ENCODE measurements at places on chromosomes 5 and 9.

GRCh38 chr9:129840034-129840433, 4.8 kb downstream of the USP20 start:
- DNase-seq, result no peak

DNA sequence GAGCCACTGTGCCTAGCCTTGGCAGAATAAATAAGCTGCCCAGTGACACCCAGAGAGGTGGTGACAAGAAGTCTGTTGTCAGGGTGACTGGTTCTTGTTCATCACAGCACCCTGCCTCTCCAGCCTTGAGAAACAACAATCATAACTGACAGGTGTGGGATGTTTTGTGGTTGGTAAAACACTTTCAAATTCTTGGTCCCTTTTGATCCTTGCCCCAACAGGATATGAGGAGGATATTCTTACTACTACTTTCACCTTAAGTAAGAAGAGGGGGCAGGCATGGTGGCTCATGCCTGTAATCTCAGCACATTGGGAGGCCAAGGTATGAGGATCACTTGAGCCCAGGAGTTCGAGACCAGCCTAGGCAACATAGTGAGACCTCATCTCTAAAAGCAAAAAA, 14.2 kb upstream of the FRRS1L start:
- no peak for DNase-seq

DNA sequence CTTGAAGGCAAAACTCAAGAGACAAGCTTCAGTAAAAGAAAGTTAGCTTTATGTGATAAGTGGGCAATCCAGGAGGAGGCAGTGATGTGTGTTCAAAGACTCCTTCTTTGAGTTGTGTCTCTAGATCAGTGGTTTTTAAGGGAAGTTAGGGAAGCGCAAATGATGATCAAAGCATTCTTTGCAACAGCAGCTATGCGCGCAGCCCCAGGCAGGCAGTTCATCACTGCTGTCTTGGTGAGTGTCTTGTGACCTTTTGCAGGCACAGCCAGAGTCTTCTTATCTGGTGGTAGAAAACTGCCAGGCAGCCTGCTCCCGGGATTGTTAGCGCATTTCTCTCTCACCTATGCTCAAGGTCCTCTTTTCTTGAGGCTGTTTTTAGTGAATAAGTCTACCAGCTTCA, 40.3 kb upstream of the CLK4 start:
- no peak for DNase-seq

- DNase-seq, result no peak
Observed at GRCh38 chr5:3891113-3891512, 295.5 kb downstream of the IRX1 start.

DNA sequence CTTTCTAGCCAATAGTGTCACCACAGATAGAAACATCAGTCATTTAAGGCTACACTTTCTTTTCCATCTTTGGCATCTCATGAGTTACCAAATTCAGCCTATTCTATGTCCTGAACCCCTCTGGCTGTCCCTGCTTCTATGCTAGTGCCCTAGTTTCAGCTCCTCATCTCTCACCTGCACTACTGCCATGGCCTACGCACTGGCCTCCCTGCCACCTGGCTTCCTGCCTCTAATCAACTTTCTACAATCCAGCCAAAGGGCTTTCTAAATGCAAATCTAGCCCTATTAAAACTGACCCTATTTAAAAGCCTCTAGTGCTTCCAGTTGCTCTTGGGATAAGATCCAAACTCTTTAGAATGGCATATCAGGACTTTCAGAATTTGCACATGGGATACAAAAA, 482.9 kb downstream of the TMEM38B start:
- DNase-seq, result no peak

DNA sequence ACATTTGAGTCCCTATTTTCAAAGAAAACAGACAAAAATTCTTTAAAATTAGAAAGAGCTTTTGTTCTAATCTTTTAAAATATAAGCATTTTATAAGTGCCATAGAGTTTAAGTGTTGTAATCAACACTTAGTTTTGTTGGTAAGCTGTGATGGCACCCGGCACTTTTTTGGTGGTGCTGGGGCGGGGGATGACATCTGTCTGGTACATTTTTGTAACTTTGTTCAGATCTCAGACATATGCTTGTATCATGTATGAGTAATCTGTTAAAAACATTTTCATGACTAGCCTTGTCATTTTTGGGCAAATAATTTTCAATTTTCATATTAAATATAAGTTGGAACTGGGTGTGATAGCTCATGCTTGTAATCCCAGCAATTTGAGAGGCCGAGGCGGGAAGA, 51.7 kb downstream of the UBAP1 start:
- DNase-seq, result no peak

GRCh38 chr9:110058304-110058953, 149.5 kb downstream of the C9orf152 start:
- DNase-seq, result no peak

DNA sequence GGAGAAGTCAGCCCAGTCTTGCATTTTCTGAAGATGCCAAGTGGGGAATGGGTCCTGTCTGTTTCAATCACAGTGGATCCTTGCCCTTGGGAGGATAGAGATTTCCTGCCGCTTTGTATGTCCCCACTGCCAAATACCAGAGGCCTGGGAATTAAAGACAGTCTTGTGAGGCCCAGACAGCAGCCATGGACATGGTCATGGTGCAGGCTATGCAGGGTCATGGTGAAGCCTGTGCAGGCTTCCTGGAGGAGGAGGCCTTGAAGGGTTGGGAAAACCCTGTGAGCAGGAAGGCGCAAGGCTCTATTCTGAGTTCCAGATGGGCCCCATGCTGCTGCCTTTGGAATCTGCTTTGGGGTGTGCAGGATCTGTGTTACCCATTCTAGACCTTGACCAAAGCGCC, 57.3 kb upstream of the PITX1 start:
- DNase-seq, result no peak

DNA sequence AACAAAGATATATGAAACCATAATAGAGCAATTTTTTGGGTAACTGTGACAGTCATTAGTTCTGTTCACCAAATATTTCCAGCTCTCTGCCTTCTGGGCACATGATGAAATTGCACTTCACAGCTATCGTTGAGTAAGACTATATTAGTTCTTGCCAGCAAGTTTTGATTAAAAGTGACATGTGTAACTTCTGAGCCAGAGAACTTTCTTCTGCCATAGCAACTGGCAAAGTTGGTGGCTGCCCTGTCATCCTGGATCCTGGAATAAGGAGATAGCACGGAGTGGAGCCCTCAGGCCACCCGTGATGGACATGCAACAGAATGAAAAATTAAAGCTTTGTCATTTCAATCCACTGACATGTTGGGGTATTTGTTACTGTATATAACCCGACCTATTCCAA, 194.4 kb upstream of the VCAN start:
- DNase-seq, result no peak

GRCh38 chr9:61667559-61668121, 477.8 kb downstream of the SPATA31A7 start:
- no peak for DNase-seq

DNA sequence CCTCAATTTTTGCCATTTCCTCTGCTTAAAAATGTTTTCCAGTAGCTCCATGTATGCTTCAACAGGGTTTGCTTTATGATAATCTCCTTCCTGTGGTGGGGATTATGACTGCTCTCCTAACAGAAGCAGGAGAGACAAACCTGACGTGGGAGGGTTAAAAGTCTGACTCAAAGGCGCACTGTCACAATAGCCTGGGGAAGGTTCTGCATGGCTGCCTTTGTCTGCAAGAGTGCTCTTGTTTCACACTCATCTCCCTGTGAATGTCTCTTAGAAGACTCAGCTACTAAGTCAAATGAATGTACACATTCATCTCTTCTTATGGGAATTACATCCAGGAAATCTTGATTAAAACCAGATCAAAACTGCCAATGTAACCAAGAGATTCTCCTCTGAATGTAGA, 90.9 kb upstream of the MTAP start:
- DNase-seq, result no peak

- DNase-seq, result no peak
Observed at GRCh38 chr9:100427366-100428263, 672 bp downstream of the MSANTD3 start.

- no peak for DNase-seq
Observed at GRCh38 chr5:143222287-143223231, 180.9 kb downstream of the NR3C1 start.

- no peak for DNase-seq
Observed at GRCh38 chr9:28234894-28235277, 661.6 kb upstream of the C9orf72 start.

DNA sequence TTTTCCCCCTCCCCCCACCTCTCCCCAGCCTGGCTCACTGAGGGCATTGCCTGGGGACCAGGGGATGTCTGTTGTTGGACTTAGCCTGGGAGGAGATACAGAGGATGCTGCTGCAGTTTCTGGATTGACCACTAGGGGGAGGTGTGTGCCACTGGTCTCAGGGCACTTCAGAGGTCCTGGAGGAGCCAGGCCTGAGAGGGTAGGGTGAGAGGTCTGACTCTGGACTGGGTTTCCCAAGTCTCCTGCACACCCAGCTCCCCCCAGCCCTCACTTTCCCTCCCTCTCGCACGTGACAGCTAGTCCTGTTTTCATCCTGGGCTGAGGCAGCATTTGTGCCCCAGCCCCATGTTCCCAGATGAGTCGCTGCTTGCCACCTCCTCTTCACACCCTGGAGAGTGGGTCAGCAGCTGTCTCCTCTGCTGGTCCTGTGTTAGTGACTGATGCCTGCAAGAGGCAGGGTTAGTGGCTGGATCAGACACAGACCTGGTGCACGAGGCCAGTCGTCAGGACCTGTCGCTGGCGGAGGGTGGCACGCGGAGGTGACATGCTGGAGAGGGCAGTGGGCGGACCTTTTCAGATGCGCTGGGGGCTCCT, 4.4 kb downstream of the IL3 start:
- DNase-seq, result peak; percentile 81

- no peak for DNase-seq
Observed at GRCh38 chr5:36657563-36657995, 51.2 kb downstream of the SLC1A3 start.

GRCh38 chr5:61277190-61277589, 54.9 kb upstream of the ZSWIM6 start:
- DNase-seq, result no peak

DNA sequence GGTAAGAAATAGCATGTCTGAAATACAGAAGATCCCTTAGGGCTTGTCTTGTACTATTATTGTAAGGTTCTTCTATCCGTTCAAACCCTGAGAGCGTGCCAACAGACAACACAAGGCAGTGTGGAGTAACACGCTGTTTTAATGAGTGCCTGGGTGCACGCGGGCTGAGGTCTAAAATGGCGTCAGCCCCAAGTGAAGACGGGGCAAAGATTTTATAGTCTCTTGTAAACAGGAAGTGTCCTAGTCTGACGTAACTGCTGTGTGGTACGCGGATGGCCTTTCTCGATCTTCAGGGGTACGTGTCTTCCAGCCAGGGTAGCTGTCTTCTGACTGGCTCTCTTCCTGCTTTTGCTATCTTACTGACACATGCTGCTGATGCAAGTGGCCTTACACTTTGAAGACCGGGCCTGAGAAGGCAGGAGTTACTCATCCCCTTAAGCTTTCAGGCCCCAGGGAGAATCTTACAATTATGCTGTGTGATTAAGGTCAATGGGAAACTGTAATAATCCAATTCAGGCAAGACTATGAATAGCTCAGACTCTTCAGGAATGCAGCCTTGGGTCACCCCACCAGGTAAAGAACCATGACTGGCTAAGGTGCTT, 1812.0 kb upstream of the CDH9 start:
- no peak for DNase-seq

DNA sequence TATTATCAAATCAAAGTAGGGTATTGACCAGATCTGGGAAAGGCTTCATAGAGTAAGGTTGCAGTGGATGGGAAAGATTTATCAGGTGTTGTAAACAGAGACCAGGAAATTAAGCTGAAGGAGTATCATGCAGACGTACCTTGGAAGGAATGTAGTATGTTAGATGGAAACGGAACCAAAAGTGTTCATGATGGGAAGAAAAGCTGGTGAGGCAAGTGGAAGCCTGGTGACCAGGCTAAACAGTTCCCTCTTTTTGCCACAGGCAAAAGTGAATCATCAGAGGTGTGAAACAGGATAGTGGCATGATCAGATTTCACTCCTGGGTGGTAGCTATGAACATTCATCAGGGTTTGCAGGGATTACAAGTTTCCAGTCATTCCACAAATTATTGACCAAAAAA, 780.1 kb upstream of the DMAC1 start:
- no peak for DNase-seq

DNA sequence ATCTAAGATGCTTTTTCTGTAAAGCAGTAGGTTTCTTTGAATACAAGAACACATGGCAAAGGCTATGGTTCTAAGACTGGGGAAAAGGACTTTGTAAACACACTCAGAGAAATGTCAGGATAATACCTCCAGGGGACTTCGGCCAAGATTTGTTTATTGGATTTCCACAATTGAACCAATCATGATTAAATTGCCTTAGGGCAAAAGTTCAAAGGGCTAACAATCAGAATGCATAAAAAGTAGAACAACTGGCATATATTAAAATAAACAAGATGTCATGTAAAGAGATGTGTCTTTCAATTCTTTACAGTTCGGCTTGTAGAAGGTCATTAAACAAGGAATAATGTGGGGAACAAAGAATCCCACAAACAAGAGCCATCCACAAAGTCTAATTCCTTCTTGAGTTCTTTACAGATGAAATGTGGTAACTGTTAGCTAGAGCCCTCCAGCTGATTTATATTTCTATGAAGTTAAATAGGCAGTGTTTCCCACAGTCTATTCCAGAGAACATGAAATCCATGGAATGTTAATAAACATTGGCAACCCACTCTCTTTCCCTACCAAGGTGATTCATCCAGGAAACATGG, 565.5 kb downstream of the ZNF608 start:
- DNase-seq, result no peak

DNA sequence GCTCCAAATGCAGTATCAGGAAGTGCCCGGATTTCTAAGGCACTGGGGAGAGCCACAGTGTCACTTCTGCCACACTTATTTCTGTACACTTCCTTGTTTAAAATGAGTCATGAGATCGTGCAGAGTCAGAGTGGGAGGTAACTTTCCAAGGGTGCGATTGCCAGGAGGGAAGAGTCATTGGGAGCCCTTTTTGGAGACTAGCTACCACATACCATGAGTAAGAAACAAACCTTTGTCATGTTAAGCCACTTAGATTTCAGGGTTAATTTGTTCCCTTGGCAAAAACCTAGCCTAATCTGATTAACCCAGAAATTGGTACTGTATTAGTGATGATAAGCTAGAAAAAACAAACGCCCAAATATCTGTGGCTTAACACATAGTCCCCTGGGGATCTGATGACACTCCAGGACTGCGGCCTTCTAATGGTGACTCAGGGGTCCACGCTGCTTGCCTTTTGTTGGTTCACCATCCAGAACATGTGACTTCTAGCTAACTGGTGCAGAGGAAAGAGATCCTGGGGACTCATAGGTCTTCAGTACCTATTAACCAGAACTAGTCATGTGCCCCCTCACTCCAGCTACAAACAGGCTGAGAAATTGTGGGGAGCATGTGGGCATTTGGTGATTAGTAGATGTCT, 48.6 kb upstream of the TLE1 start:
- peak; percentile 56 for DNase-seq

DNA sequence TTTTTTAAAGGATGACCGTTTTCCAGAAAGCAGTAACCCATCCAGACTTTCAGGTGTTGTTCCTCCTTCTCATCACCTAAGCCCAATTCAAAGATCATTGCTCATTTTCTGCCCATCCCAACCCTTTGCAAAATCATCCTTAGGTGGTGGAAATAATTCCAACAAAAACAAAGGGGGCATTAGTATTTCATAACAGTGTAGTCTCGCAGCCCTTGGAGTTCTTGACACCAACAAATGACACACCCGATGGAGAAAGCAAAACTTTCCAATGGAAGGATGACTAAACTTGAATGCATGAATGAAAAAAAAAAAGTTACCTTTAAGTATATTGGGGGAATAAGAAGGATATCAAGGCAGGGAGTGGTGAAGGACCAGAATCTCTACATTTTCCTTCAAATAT, 117.0 kb downstream of the PAPPA start:
- no peak for DNase-seq

- peak; percentile 54 for DNase-seq
Observed at GRCh38 chr5:98796197-98796972, 22.9 kb downstream of the RGMB start.

GRCh38 chr9:134040781-134041648, 15.7 kb downstream of the BRD3OS start:
- DNase-seq, result no peak

All from Panc1 (cell line).